Stimulated activated CD4-positive, alpha-beta T cell treated with anti-CD3 and anti-CD28 coated beads, Interleukin-1b, Interleukin-23, amount 100 ng/mL, for 48 hours (primary cell): ENCODE measurements at places on chromosomes 1 and 21.

- no peak for DNase-seq
Observed at GRCh38 chr21:33840771-33841170, 74.8 kb downstream of the ATP5PO start.

DNA sequence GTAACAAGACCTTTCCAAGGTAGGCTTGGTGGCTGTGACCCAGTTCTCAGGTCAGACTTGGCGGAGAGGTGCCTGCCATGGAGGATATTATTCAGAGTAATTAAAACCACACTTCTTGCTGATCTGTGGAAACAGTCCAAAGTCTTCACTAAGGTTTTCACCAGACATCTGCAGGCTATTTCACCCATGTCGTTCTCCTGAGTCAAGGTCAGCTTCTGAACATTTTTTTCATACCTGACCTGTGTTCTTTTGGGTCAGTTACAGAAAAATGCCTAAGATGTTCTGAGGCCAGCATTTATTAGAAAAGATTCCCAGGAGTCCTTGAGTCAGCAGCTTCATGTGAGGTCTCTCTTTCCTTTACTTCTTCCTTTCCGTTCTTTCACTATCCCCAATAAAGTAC is 54.9 kb downstream of the RGL1 start:
- DNase-seq, result no peak

DNA sequence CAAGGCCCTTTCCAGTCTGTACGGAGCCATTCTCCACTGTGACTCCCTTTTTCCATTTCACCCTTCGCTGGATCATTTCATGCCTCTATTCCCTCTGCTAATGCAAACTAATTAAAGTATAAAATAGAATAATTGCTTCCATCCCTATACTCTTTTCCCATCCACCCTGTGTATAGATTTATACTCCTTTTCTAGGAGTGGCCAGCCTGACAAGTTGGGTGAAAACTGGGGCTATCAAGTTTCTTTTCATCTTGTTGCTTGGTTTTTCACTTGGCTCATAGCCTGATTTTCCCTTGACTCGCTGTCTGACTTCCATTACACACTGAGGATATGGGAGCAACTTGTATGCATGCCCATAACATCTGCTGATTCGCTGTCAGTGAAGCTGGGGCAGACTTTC is 107.0 kb downstream of the PLXNA2 start:
- DNase-seq, result no peak

DNA sequence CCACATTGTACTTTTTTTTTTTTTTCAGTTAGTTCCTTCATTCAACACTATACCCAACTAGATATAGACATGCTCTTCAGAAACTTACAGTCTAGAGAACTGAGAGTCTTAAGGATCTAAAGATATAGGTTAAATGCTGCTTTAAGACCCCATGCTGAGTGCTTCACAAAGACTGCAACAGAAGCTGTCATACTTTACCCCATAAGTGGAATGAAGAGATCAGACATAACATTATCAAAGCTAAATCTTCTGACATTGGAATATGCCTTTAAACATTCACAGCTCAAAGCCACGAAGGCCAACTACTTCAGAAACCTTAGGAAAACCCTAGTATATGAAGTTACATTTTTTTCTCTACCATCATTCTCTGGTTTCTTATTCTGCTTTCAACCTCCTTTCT is 666.4 kb downstream of the KCNT2 start:
- DNase-seq, result no peak

DNA sequence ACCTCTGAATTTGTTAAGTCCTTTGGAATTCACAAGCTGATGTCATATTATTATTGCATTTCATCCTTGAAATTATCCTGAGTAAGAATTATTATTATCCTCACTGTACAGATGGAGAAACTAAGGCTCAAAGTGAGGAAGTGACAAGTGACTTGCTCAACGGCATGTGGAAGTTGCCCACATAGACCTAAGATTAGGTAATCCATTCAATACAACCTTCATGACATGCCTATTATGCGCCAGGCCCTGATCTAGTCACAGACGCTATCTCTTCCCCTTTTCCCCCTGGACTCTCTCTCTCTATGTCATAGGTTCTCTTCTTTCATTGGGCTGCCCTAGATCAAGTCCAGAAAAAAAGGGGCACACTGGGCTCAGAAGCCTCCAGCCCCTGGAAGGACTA is 84.9 kb upstream of the KCNK2 start:
- DNase-seq, result no peak

- no peak for DNase-seq
Observed at GRCh38 chr1:212968368-212968863, 18.1 kb downstream of the VASH2 start.

GRCh38 chr1:153963850-153964331 is 554 bp upstream of the SLC39A1 start:
- DNase-seq, result no peak

DNA sequence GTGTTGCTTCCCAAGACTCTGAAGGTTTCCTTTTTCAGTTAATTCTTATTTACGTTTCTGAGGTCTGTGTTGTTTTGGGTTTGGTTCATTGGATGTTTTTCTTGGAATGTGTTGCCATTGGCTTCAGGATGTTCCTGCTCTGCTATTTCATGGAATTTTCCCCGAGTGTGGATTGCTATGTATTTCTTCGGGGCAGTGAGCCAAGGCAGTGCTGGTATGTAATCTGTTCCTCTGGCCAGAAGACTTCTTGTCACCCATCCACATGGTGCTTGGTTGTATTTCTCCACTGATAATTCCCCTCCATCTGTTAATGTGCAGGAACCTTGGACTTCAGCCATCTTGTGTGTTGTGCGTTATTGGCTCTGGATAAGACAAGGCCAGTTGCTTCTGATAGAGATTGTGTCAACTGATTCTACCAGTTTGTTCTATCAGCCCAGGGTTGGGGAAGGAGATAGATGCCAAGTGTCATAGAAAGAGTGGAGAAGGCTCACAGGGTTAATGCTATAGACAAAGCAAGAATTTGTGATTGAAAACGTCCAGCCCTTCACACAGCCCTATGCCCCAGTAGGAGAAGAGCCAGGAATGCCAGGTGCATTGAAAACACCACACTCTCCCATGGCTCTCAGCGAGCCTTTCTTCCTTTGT is 505.2 kb downstream of the PLPP3 start:
- DNase-seq, result no peak

DNA sequence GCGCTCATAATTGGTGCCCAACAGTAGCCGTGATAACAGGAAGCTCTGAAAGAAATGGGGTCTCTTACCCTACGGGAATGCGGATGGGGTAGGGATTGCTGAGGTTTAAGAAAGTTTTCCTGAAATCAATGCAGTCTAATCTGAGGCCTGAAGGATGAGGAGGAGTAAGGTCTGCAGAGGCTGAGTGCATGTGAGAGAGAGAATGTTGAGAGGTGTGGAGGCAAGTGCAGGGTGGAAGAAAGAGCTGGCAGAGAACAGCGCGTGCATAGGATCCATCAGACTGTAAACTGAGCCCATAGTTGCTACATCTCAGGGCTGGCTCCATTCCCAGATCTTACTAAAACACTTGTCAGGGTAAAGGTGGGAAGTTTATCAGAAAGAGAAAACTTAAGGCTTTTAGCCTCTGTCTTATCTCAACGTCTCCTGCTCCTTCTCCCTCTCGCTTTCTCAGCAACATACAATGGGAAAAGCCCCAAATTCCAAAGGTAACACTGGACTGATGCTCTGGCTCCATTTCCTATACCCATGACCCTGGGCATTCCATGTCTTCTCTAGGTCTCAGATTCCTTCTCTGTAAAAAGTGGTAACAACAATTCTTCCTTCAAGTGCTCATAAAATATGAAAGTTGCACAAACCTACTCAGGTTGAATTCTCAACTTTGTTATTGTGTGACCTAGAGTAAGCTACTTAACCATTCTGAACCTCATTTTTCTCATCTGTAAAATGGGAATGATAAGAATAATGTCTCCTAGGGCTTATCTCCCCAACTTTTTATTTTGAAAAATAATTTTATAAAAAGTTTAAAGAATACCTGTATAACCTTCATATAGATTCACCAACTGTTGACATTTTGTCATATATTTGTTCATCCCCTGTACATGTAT is 75.2 kb downstream of the SH3GLB1 start:
- no peak for DNase-seq

GRCh38 chr1:192579010-192579738 is 3.6 kb downstream of the RGS1 start:
- DNase-seq, result no peak
